ENCODE measurements at places on chromosomes 12 and 14. TPM values are rescaled to one million over a fixed set of nuclear protein-coding genes. Genes with fewer than 3 reads are reported as not detected.

DNA sequence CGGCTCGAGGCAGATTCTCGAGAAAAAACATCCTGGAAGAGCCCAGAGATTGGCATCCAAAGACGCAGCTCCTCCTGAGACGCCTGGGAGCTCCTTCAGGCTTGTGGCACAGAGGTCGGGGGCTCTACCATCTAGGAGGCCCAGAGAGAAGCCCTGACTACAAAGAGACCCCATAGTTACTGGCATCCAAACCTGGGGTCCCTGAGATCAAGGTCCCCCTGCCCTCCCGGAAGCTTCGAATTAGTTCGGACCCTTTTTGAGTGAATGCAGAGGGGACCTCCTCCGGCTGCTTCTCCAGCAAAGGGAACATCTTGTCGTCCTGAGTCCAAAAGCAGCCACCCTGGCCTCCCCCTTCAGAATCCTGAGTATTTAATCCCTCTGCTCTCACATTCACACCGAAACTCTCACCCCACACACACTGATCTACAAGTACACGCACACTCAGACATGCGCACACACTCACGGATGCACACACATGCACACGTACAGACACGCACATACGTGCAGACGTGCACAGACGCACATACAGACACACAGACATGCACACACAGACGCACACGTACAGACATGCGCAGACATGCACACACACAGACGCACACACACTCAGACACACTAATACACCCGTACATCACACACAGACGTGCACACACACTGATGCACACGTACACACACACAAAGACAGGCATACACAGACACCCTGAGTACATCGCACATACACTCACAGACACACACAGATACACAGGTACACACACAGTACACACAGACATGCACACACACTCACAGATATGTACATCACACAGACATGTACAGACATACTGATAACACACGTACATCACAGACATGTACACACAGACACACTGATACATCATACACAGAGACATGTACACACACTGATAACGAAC is 5.9 kb downstream of the ZNF605 start:
- H3K4me3 ChIP-seq, result no peak overlapping the region
- no peaks in the 10 kb centered on the region for H3K27me3 ChIP-seq
- peaks cover 9% of the 10 kb centered on the region for H3K36me3 ChIP-seq
- DNase-seq, result no peak

GRCh38 chr12:131493068-131493826 is 217.6 kb upstream of the SFSWAP start:
- H3K4me1 ChIP-seq, result no peaks in the 10 kb centered on the region
- H3K27ac ChIP-seq, result no peak overlapping the region
- no peaks in the 10 kb centered on the region for H3K36me3 ChIP-seq

DNA sequence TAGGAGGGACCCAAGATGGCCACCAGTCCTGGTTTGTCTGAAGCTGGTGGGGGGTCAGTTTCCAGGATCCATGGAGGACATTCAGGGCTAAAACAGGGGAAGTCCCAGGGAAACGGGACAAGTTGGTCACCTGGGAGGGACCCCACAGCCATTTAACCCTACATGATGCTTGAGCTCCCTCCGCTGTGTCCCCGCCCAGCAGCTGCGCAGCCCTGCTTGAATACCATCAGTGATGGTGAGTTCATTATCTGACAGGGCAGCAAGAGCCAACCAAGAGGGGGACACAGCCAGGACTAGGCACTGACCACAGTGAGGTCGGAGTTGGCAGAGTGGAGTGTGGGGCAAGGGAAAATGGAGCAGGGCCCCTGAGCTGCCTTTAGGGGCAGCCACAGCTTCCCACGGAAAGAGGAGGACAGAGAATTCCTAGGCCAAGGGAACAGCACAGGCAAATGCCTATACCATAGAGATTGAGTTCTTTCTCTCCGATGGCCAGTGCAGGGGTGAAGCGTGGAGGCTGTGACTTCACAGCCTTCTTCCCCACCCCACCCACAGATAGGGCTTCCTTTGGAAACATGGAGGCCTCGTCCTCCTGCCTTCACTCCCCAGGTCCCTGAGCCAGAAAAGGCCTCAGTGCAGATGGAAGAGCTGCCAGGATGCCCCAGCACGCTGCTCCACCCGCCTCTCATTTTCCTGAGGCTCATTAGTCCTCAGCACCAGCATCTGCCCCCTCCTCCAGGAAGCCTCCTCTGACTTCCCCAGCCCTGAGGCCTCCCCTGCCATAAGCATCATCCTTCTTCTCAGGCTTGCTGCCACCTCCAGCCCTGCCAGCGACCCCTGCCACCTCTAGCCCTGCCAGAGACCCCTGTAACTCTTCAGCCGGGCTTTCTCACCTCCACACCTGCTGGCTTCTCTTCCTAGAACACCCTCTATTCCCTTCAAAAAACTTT is 51.4 kb downstream of the CYP46A1 start:
- no peak overlapping the region for H3K27ac ChIP-seq
- peaks cover 19% of the 10 kb centered on the region for H3K4me1 ChIP-seq
- H3K4me3 ChIP-seq, result no peak overlapping the region
- H3K36me3 ChIP-seq, result no peaks in the 10 kb centered on the region
- H3K27me3 ChIP-seq, result no peaks in the 10 kb centered on the region
- DNase-seq, result no peak

- no peak overlapping the region for H3K27ac ChIP-seq
- no peak overlapping the region for H3K4me3 ChIP-seq
- no peaks in the 10 kb centered on the region for H3K4me1 ChIP-seq
- no peaks in the 10 kb centered on the region for H3K27me3 ChIP-seq
- DNase-seq, result peak; percentile 61
- peaks cover 41% of the 10 kb centered on the region for H3K36me3 ChIP-seq
Measured at GRCh38 chr12:121334513-121335343, 17.5 kb downstream of the ANAPC5 start.

The KRT74 gene
- total RNA-seq, result not detected

The KRT78 gene
- not detected for total RNA-seq

The MGP gene
- total RNA-seq, result not detected

The TAS2R9 gene
- total RNA-seq, result not detected

- no peak overlapping the region for H3K27ac ChIP-seq
- no peaks in the 10 kb centered on the region for H3K27me3 ChIP-seq
- no peak overlapping the region for H3K4me3 ChIP-seq
Measured at GRCh38 chr12:116194935-116195431, 82.5 kb downstream of the MED13L start.

DNA sequence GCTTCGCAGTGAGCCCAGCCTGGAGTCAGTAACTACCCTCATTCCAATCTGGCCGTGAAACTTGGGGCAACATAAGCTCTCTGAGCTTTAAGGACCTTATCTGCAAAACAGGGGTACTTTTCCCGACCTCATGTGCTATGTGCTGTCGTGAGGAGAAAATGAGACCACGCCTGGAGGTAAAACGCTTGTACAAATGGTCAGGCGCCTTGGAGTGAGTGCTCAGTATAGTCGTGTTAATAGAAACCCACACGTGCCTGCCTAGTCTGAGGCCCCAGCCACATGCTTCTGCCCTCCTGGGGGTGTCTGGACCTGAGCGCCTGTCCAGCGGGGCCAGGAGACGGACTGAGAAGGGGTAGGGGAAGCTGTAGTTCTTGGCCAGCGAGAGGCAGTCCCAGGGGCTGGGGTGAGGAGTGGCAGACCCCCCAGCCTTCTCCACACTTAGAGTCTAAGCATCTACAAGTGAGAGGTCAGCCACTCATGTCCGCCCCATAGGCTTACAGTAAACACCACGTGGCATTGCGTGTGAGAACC is 4.9 kb downstream of the AQP5 start:
- H3K27me3 ChIP-seq, result peaks cover 23% of the 10 kb centered on the region
- peaks cover 7% of the 10 kb centered on the region for H3K4me1 ChIP-seq
- no peak for DNase-seq

GRCh38 chr14:24279301-24280186 is 8.1 kb upstream of the RABGGTA start:
- no peak overlapping the region for H3K27ac ChIP-seq
- no peaks in the 10 kb centered on the region for H3K36me3 ChIP-seq
- no peaks in the 10 kb centered on the region for H3K4me1 ChIP-seq
- no peak for DNase-seq

The SAMD4A gene
- total RNA-seq, result 69.0 TPM

The GPRC5D gene
- total RNA-seq, result not detected

DNA sequence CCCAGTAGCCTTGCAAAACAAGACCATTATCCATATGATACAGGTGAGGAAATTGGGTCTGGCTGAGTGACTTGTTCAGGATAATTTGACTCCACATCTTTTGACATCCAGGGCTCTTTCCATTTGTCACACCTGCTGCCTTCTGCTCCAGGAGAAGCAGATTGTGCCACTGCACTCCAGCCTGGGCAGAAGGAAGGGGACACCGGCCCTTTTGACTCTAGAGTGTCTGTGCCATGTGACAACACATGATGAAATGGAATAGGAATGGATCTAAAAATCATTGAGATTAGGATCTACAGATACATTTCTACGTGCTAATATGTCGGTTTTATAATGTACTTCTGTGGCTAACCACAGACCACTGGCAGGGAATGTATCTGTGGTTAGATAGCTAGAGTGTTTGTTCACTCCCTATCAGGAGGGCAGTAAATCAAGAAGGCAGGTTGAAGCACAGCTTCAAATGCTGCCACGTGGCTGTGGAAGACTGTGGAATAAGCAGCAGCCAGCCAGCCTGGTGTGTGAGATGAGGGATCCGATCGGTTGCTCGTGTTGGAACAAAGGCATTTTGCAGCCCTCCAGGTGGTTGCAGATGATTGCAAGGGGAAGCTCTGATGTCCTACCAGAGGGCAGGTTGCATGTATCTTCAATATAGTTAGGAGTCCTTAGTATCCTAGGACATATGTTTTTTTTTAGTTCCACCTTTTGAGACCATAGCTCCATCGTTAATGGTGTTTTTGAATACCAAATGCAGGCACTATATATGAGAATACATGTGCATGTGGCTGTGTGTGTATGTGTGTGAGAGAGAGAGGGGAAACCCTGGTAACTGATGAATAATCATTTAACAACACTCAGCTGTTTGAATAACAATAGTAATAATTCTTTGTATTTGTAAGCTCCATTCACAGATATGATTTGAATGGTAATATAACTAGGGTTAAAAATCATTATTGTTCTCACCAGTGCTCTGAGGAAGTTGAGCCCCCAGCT is 28.6 kb downstream of the EML1 start:
- no peak overlapping the region for H3K4me3 ChIP-seq
- peak; percentile 95 for DNase-seq
- H3K27me3 ChIP-seq, result peaks cover 18% of the 10 kb centered on the region
- H3K27ac ChIP-seq, result no peak overlapping the region

- no peaks in the 10 kb centered on the region for H3K27me3 ChIP-seq
- H3K36me3 ChIP-seq, result no peaks in the 10 kb centered on the region
- H3K27ac ChIP-seq, result no peak overlapping the region
- DNase-seq, result no peak
- H3K4me3 ChIP-seq, result no peak overlapping the region
Measured at GRCh38 chr12:40324261-40324660, 99.5 kb downstream of the LRRK2 start.

The DPF3 gene
- 2.4 TPM for total RNA-seq

GRCh38 chr14:55274751-55275150 is 3.5 kb downstream of the FBXO34 start:
- H3K36me3 ChIP-seq, result no peaks in the 10 kb centered on the region
- H3K4me3 ChIP-seq, result no peak overlapping the region
- peak; percentile 90 for DNase-seq
- peak overlapping the region; percentile 35 for H3K27ac ChIP-seq

The KERA gene
- total RNA-seq, result not detected

- H3K4me3 ChIP-seq, result peak overlapping the region; percentile 99
- peak; percentile 82 for DNase-seq
- peak overlapping the region; percentile 69 for H3K27ac ChIP-seq
- H3K36me3 ChIP-seq, result peaks cover 5% of the 10 kb centered on the region
- peaks cover 24% of the 10 kb centered on the region for H3K4me1 ChIP-seq
- H3K27me3 ChIP-seq, result no peaks in the 10 kb centered on the region
Measured at GRCh38 chr12:56119361-56119796, 1.3 kb downstream of the ZC3H10 start.

The G2E3 gene
- total RNA-seq, result 22.4 TPM

DNA sequence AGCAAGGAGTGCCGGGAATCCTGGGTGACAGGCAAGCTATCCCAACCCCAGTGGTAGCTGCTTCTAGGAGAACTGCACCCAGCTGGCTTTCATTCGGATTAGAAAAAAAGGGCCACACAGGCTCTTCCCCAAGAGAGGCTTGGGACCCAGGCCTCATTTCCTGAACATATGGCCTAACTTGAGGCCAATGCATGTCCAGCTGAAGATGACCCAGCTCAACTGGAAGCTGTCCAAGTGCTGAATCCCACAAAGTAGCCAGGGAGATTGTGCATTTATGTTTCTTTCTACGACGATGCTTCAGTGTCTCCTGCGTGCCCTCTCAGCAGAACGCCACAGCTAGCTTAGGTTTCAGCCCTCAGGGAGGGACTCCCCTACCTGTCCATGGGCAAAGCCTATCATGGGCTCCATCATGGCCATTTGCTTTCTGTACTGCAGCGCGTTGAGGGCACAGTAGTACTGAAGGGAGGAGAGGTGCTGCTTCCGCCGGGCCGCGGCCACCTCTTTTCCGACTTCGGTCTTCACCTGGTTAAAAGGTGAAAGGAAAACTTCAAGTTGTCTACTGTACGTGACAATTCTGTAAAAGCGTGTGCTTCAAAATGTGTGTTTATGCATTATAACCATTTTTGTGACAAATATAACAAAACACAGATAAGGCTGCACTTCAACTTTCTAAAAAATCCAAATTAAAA is 29.1 kb downstream of the APPL2 start:
- no peak for DNase-seq
- peaks cover 14% of the 10 kb centered on the region for H3K4me1 ChIP-seq
- no peak overlapping the region for H3K4me3 ChIP-seq
- H3K36me3 ChIP-seq, result peaks cover 43% of the 10 kb centered on the region

GRCh38 chr12:122981036-122981471 is 573 bp downstream of the ARL6IP4 start:
- no peaks in the 10 kb centered on the region for H3K36me3 ChIP-seq
- DNase-seq, result no peak
- peaks cover 48% of the 10 kb centered on the region for H3K4me1 ChIP-seq

The SYT1 gene
- 24.0 TPM for total RNA-seq

GRCh38 chr14:50541159-50541567 is 8.8 kb upstream of the MAP4K5 start:
- H3K4me1 ChIP-seq, result no peaks in the 10 kb centered on the region
- H3K27ac ChIP-seq, result no peak overlapping the region
- no peaks in the 10 kb centered on the region for H3K36me3 ChIP-seq
- H3K4me3 ChIP-seq, result no peak overlapping the region

DNA sequence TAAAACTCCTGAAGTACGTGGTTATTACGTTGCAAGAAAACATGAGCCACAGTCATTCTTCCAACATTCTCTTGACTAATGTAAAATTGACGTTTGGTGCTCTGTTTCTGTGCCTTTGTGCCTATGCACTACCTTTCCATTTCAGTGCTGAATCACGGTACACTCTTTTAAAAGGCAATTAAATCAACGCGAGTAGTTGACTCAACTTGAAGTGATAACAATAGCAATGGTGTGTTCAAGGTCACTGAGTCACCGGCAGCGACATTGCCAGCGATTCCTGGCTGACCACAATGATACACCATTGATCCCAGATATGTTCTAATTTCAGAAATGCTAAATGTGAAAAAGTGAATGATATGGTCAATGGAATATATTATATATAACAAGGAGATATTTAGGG is 17.8 kb downstream of the AK7 start:
- no peak overlapping the region for H3K27ac ChIP-seq
- H3K4me3 ChIP-seq, result no peak overlapping the region
- no peaks in the 10 kb centered on the region for H3K36me3 ChIP-seq
- peaks cover 2% of the 10 kb centered on the region for H3K4me1 ChIP-seq
- peak; percentile 56 for DNase-seq

All from astrocyte (in vitro differentiated cells and primary cell).